ENCODE measurements at places on chromosomes 16 and 17. TPM values are rescaled to one million over a fixed set of nuclear protein-coding genes. Genes with fewer than 3 reads are reported as not detected.

The BICDL2 gene
- total RNA-seq, result 1.1 TPM

The EVI2A gene
- total RNA-seq, result 11.7 TPM

The CD7 gene
- total RNA-seq, result 193 TPM

The PARD6A gene
- 16.5 TPM for total RNA-seq

The HOXB4 gene
- 2.6 TPM for total RNA-seq

The ADGRG3 gene
- not detected for total RNA-seq

The GLP2R gene
- not detected for total RNA-seq

The TBC1D3L gene
- total RNA-seq, result 0.41 TPM

The GUCY2D gene
- 0.77 TPM for total RNA-seq

The HSPB9 gene
- total RNA-seq, result 0.13 TPM

The GJD3 gene
- not detected for total RNA-seq

The FOXC2 gene
- total RNA-seq, result not detected

The CDT1 gene
- 96.6 TPM for total RNA-seq

The TOM1L1 gene
- 1.4 TPM for total RNA-seq

The KRTAP9-7 gene
- total RNA-seq, result not detected

The CFAP97D1 gene
- not detected for total RNA-seq

The NPIPA5 gene
- total RNA-seq, result 7.6 TPM

The MT4 gene
- not detected for total RNA-seq

The CTF1 gene
- total RNA-seq, result 0.26 TPM

The AATK gene
- total RNA-seq, result 1.2 TPM

The SCRN2 gene
- total RNA-seq, result 21.2 TPM

The TIGD7 gene
- total RNA-seq, result 4.0 TPM

The BRICD5 gene
- 8.9 TPM for total RNA-seq

The GRAPL gene
- total RNA-seq, result 6.9 TPM

The KIF2B gene
- total RNA-seq, result not detected

The WSCD1 gene
- total RNA-seq, result not detected

The TTYH2 gene
- 2.6 TPM for total RNA-seq

The TAC4 gene
- total RNA-seq, result not detected

The TBC1D26 gene
- total RNA-seq, result 1.5 TPM

The CSH1 gene
- 8.2 TPM for total RNA-seq

The TMED6 gene
- 2.0 TPM for total RNA-seq

The ADAD2 gene
- not detected for total RNA-seq

The RPRML gene
- not detected for total RNA-seq

The SPN gene
- 137 TPM for total RNA-seq

The PLK1 gene
- 64.0 TPM for total RNA-seq
